ENCODE measurements at places on chromosomes 12 and 14.

GRCh38 chr14:91126761-91127160 is 12.9 kb downstream of the DGLUCY start:
- no peak for DNase-seq

GRCh38 chr12:122130150-122130549 is 43.9 kb downstream of the IL31 start:
- no peak for DNase-seq

DNA sequence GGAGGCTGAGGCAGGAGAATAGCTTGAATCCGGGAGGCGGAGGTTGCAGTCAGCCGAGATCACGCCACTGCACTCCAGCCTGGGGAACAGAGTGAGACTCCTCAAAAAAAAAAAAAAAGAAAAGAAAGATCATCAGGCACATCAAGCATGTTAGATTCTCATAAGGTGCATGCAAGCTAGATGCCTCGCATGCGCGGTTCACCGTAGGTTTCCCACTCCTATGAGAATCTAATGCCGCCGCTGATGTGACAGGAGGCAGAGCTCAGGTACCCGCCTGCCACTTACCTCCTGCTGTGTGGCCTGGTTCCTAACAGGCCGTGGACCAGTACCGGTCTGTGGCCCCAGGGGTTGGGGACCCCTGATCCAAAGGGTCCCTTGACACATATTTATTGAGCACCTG is 7.0 kb downstream of the ACVR1B start:
- no peak for DNase-seq

DNA sequence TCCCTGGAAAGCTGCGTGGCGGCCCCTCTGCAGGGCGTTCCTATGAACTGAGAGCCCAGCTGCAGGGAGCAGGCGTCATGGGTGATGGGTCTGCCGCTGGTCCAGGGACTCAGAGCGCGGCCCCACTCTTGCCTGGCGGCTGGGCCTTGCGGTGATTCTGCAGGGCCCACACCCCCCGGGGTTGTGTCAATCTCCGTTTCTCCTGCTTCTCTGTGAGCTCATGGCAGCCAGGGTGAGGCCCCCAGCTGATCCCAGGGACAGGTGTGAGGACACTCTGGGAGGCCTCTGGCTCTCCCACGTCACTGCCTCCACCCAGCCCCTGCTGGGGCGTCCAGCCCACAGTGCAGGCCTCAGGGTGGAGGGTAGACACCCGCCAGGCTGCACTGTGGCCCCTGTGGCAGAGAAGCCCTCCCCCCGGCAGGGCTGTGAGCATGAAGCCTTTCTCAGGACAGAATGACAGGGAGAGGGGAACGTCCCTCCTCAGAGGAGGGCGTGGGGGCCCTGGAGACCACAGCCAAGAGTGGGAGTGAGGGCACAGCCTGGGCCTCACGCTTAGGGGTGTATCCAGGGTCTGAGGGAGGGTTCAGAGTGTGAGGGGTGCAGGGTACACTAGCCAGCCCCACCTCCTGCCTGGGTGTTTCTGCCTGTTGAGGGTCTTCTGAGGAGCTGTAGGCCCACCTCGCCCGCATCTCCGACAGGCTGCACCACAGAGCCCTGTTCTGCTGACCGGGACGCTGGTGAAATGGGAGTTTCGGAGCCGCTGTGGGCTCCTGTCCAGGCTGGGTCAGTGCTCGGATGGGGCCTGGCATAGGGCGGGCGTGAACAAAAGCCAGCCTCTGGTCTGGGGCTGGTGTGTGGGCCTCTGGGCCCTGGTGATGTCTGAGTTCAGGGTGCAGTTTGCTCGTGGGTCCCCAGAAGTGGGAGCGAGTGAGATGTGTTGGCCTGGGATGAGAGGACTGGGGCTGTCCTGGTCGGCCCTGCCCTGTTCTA is 26.7 kb upstream of the CRIP2 start:
- no peak for DNase-seq

DNA sequence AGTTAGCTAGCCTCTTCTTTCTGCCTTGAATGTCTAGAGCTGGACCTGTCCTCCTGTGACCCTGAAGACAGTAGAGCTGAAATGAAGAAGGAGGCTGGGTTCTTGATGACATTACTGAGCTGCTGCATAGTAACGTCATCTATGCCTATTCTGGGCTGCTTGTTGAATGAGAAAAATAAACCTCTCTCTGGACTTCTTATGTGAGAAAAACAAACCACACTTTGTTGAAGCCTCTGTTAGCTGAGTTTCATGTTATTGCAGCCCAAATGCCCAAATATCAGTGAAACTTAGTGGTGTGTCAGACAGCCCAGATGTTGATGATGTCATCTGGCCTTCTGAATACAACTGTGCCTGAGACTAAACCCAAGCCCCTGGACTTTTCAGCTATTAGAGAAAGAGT is 67.0 kb upstream of the MAX start:
- no peak for DNase-seq
